ENCODE measurements at places on chromosomes 4 and X. TPM values are rescaled to one million over a fixed set of nuclear protein-coding genes. Genes with fewer than 3 reads are reported as not detected.

DNA sequence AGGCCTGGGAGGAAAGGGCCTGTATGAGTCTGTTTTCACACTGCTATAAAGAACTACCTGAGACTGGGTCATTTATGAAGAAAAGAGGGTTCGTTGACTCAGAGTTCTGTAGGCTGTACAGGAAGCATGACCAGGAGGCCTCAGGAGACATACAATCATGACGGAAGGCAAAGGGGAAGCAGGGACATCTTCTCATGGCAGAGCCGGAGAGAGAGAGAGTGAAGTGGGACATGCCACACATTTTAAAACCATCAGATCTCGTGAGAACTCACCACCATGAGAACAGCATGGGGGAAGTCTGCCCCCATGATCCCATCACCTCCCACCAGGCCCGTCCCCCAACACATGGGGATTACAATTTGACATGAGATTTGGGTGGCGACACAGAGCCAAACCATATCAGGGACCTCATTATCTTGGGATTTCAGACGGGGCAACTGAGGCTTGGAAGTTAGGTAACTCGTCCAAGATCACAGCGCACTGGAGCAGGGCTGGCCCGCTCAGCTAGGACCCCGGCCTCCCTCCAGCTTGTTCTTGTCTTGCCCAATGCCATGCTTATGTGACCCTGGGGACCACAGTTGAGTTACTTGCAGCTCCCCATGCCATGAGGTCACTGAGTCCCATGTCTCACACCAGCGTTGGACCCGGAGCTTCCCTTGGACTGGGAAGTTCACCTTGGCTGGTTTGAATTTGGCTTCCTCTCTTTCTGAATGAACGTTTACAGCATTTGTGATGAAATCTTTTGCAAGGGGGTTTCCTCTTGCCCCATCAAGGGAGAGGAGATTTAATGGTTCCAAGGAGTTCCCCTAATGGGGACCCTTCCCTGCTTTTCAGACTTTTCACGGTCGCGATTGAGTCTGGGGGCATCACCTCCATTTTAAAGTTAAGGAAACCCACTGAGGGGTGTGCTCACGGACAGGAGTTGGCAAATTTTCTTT, 18.1 kb downstream of the HTRA3 start:
- no peak for DNase-seq

DNA sequence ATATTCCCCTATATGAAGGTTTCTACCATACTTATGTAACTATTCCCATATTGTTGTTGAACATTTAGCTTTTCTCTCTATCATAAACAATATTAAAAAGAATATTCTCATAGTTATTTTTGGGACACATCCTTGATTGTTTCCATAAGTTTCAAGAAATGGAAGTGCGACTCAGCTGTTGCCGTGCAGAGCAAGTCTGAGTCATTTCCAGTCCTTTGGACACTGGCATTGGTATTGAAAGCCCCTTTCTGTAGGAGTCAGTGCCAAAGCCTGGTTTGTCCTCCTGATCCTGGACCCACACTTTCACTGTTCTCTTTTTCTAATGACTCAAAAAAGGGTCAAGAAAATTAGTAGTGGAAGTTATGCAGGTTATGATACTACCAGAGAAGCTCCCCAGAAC, 108.3 kb upstream of the DIAPH2 start:
- DNase-seq, result no peak

DNA sequence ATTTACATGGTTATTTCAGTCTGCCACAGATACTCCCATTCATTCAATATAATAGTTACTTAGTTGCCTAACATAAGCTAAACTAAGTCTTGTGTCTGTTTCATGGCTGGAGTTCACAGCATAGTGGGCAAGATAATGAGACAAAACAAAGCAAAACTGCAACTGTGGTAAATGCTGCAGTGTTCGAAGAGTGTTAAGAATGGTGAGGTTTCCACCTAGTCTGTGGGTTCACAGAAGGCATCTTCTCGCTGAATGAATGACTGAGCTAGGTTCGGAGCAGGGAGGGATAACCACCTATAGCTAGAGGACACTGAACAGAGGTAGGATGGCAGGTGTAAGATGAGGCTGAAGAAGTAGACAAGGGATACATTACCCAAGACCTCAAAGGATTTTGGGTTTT, 171.0 kb downstream of the FBXW7 start:
- no peak for DNase-seq

GRCh38 chr4:94530073-94530472, 78.3 kb downstream of the PDLIM5 start:
- no peak for DNase-seq

GRCh38 chr4:98653890-98654867, 4.2 kb downstream of the TSPAN5 start:
- DNase-seq, result no peak

PRSS12 gene
- not detected for polyA plus RNA-seq

PRR32 gene
- polyA plus RNA-seq, result not detected

- DNase-seq, result no peak
Observed at GRCh38 chr4:141786946-141787345, 150.6 kb downstream of the IL15 start.

DNA sequence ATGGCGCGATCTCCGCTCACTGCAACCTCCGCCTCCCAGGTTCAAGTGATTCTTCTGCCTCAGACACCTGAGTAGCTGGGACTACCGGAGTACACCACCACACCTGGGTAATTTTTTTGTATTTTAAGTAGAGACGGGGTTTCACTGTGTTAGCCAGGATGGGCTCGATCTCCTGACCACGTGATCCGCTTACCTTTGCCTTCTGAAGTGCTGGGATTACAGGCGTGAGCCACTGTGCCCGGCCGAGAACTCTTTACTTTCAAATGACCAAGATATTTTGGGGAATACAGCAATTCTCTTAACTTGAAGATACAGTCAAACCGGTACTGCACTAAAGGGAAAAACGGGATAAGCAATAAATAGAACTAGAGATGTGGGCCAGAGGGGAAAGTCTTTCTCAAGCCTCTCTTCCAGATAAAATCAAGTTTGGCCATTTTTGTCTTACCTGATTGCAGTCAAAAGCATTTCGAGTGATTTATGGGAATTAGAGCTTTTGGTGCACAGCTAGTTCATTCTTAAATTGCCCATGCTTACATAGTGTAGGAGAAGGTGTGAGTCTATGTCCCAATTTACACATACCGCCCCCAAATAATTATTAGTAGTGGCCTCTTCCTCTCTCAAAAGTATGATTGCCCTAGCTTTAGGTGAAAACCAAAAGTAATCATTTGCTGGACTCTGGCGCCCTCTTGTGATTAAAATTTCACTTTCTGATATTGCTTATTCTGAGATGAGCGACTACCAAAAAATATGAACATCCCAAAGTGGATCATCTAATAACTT, 53.2 kb upstream of the ABCG2 start:
- peak; percentile 56 for DNase-seq

GRCh38 chr4:149279331-149279730, 536.3 kb downstream of the IQCM start:
- no peak for DNase-seq

JCHAIN gene
- polyA plus RNA-seq, result 0.76 TPM

- DNase-seq, result no peak
Observed at GRCh38 chr4:148982200-148982599, 540.0 kb upstream of the NR3C2 start.

- DNase-seq, result no peak
Observed at GRCh38 chr4:120922381-120923206, at the start of gene PRDM5. Gene PRDM5, minus strand, starts transcription at chr4:120922726. Its CDS starts 118 bp downstream, at chr4:120922608.

DNA sequence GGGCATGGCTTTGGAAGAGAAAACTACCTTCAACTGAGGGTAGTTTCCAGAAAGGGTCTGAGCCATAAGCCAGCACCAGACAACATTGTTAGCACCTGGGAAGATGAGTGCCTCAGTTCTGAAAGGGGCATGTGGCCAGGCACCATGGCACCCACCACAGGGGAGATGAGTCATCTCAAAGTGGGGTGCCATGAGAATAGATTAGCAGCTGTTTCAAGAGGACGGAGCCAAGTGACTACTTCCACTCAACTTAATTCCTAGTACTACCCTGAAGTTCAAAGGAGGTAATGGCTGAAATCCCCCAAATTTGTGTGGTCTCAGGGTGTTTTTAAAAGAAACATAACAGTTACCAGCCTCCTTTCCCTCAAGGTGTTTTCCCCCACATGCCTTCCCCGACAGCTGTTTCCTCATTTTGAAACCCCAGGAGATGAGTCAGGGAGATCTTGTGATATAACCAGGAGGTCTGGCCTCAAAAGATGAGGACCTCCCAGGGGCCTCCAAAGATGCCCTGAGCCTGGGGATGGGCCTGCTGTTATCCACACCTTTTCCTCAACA, 27.8 kb upstream of the FTHL17 start:
- DNase-seq, result no peak

SOWAHB gene
- polyA plus RNA-seq, result not detected

MAGEA11 gene
- polyA plus RNA-seq, result not detected

- DNase-seq, result no peak
Observed at GRCh38 chr4:69830560-69831269, 29.2 kb downstream of the SULT1E1 start.

OPRPN gene
- not detected for polyA plus RNA-seq

RHOXF1 gene
- polyA plus RNA-seq, result not detected

- no peak for DNase-seq
Observed at GRCh38 chrX:121642415-121642814, 595.0 kb downstream of the GLUD2 start.

- no peak for DNase-seq
Observed at GRCh38 chr4:149238097-149238496, 577.5 kb downstream of the IQCM start.

DNA sequence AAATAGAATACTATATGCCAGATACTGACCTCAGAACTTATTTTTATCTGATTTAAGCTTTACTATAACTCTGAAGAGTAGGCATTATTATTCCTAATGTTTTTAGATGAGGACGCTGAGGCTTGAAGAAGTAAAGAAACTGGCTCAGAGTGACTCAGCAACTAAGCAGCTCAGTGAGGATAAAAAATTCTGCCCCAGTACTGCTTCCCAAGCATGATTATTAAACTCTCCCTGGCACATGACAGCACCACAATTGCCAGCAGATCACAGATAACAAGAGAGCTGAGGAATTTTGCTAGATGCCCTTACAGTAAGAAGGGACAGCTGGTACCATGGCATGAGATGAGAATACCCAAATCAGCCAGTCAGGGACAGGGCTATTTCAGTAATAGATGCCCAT, 219.4 kb downstream of the NKX6-1 start:
- no peak for DNase-seq

GPRASP3 gene
- polyA plus RNA-seq, result 0.81 TPM

KLHL13 gene
- polyA plus RNA-seq, result 2.6 TPM

DUSP21 gene
- not detected for polyA plus RNA-seq

GRCh38 chrX:44778254-44778653, 65.6 kb upstream of the DUSP21 start:
- no peak for DNase-seq

MND1 gene
- 0.82 TPM for polyA plus RNA-seq

- DNase-seq, result no peak
Observed at GRCh38 chrX:28966331-28966730, 379.1 kb downstream of the IL1RAPL1 start.

- DNase-seq, result no peak
Observed at GRCh38 chrX:136768469-136769084, 12.2 kb downstream of the ARHGEF6 start.

DNA sequence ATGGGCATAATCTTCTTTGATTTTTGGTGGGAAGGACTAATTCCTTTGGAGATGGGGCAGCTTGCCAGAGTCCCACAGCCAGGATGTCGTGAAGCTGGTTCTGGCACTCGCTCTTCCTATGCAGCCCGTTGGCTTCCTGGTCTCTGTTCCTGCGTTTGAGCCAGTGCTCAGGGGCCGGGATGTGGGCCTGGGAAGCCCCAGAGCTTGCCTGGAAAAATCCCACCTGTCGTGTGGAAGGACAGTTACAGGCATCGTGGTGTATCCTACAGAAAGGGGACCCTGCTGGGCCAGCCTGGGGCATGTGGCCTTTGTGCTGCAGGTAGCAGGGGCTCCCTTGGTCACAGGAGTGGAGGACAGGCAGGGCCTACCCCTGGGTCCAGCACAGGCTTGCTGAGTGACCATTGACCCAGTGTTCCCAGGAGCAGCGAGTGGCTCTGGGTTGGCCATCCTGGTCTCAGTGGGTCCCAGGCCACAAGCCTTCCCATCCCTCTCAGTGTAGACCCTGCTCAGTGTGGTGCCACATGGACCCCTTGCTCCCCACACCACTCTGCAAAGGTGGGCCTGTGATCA, 50.2 kb downstream of the ADRA2C start:
- no peak for DNase-seq

DNA sequence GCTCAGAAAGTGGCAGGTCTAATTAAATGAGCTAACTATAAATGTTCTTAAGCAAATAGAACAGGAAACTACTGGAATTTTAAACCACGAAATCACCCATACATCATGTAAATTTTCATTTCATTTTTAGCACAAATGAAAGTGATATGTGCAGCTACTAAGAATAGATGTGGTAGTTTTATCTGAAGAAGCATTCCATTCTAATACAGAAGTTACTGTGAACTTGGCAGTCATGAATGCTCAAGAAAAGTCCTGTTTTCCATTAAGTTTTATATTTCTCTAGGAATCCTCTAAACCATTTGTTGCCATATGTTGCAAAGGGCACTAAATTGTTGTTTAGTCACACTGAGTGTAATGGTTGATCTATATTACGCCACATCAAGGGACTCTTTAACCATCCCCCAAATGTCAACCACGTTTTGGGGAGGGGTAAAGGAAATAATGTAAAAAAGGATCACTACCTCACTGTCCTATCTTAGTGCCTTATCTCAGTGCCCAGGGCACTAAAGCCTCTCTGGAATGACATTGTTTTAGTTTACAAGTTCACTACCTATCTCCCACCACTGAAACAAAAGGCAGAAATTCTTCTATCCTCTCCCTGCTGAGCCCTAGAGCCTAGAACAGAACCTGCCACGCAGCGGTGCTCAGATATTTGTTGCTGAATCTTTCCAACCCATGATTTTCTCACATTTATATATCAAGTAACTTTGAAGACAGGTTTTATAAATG, 118.0 kb downstream of the SHISA3 start:
- DNase-seq, result no peak

- no peak for DNase-seq
Observed at GRCh38 chrX:12390301-12390700, 252.0 kb downstream of the FRMPD4 start.

DNA sequence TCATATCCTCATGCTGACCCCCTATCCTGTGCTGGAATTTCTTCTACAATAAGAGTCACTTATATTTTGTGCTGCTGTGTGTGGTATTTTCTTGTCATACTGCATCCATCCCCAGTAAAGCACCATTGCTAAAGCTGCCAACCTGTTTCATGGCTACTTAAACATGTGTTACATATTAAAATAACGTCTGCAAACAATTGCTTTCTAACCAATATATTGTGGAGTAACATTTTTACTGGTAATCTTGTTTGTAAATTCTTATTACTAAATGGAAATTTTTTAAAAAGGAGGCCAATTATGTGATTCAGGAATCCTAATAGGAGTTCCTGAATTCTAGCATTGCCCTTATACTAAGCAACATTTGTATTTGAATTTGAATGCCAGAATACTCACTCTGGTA, 160.3 kb upstream of the VEGFC start:
- no peak for DNase-seq
